ENCODE measurements at places on chromosomes 6 and 20.

- DNase-seq: no peak
Observed at GRCh38 chr20:46394872-46395760, 11.3 kb downstream of the ELMO2 start.

DNA sequence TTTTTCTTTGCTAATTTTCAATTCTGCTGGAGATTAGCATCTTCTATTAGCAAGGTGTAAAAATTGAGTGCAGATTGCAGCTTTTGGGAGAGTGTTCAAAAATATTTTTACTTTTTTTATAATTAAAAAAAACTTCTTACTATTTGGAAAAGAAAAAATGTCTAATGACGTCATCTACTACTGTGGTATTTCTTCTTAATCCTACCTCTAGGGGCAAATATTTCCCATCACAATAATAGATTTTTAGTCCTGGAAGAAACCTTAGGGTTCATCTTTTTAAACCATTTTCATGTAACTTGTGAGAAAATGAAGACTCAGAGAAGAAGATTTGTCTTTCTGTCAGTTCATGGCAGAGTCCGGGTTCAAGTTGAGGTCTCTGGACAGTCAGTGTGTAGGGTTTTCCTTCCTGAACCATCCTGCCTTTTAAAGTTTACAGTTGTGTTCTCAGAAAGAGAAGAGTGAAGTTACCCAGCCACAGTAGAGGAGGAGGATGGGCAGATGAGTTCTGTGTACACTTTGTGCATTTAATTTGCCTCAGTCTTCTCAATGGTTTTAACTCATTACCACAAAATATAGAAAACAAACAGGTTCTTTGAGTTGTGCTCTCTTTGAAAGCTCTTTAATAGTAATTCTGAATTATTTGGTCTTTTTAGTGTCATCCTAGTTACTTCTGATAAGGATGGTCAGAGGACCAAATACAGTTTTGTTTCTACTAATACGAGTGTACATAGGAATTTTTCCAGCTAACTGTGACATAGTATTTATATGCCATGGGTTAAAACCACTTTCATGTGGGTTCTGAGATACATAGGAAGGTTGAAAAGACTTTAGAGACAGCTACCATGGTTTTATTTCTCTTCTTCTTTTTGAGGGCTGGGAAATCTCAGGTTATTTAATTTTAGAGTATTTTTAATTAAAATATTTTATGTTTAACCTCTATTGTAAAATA lies 184.7 kb downstream of the CDKAL1 start:
- DNase-seq: peak; percentile 33

- DNase-seq: no peak
Observed at GRCh38 chr6:97465877-97466561, 183.0 kb upstream of the MMS22L start.

DNA sequence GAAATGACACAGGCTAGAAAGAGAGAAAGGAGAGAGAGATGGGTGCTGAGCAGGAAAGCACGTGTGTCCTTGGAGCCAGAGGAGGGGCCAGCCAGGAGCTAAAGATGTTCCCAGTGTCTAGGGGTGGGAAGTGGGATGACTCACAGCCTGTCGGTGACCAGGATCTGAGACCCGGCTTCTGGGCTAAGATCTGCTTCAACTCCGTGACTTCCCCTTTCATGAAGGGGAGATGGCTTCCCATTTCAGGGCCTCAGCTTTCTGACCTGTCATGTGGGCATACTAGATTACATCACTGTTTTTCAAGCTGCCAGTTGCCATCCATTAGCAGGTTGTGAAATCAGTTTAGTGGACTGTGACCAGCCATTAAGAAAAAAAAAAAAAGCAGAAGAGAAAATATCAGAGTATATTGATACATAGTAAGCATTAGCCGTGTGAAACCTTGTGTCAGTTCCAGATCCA lies 5.4 kb downstream of the TGM3 start:
- no peak for DNase-seq

DNA sequence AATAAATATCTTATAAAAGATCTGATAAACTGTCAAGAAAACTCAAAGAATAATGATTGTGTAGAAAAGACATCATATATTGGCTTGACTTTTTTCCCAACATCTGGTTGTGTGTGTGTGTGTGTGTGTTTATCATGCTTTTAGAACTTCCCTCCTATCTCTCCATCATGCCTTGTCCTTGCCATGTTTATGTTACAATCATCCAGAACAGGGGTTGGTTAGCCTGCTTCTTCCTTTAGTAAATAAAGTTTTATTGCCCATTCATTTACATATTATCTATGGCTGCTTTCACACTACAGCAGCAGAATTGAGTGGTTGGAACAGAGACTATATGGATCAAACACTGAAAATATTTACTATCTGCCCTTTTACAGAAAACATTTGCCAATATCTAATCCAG lies 52.8 kb upstream of the RIPOR2 start:
- DNase-seq: no peak

DNA sequence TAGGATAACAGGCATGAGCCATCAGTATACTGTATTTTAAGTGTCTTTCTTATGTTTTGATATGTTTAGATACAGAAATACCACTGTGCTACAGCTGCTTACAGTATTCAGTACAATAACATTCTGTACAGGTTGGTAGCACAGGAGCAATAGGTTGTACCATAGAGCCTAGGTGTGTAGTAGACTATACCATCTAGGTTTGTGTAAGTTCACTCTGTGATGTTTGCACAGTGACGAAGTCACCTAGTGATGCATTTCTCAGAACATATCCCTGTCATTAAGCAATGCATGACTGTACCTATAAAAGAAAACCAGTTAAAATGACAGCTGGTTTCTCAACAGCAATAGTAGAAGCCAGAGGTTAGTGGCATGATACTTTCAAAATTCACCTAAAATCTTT lies 3.0 kb upstream of the ZBTB24 start:
- DNase-seq: no peak

- peak; percentile 74 for DNase-seq
Observed at GRCh38 chr6:31403283-31404060, at the start of gene MICA. MICA (plus strand) TSS chr6:31403595; CDS start chr6:31403633, 38 bp downstream.

DNA sequence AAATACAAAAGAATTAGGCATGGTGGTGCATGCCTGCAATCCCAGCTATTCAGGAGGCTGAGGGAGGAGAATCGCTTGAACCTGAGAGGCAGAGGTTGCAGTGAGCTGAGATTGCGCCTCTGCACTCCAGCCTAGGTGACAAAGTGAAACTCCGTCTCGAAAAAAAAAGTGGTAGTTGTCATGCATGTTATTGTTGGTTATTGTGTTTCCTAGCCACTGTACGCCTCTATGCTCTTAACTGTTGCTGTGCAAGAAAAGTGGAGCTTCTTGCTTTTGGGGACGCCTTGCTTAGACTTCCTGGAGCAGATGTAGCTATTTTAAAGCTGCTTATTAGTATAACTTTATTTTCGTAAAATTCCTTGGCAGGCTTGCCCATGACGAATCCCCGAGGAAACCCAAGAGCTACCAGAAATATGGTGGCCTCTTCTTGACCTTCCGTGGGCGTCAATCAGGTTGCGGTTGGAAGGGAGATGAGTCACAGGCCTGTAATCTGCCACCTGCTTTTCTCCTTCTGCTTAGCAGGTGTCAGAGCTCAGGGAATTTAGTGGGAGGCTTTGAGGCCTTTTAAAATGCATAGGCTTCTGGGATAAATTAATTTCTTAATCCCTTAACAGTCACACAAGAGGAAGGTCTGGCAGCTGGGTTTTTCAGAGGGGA lies 17.3 kb downstream of the GABRR2 start:
- DNase-seq: peak; percentile 97

- no peak for DNase-seq
Observed at GRCh38 chr20:40284611-40285010, 404.4 kb downstream of the MAFB start.

GRCh38 chr6:26273673-26274588 lies 91.1 kb upstream of the BTN3A2 start:
- no peak for DNase-seq

- DNase-seq: peak; percentile 36
Observed at GRCh38 chr6:11363881-11364576, 131.6 kb upstream of the NEDD9 start.

DNA sequence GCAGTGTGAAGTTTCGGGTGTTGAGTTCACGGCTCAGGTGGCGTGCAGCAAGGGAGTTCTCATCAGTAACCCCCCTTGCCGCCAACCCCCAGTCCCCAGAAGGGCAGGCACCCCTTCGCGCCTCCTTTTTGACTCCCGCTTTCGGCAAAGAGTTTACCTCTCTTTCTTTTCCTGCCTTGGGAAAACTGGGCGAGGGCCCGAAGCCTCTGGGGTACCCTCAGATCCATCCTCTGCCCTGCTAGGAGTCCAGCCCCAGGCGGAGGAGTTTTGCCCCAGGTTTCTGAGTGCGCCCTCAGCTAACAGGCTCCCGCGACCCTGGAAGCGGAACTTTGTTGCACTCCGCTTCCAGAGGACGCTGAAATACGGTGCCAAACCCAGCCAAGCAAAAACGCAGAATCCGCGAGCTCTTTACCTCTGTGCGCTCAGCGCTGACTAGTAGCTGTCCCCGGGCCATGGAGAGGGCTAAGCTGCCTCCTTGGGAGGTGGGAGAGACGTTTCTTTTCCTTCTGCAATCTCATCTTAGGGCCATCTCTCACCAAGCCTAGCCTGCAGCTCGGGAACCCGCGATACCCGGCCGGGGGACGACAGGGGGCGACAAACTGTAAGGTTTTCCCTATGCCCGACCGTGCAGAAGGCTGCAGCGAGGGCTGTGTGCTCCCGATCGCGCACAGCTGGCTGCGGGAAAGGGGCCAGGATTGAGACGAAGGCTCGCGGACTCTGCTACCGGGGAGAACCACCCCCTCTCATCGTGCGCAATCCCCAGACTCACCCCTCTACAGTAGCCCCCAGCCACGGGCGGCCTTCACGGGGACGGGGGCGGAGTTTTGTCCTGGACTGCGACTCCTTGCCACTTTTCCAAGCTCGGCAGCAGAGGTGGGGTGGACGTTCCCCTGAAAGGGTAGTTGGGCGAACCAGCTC lies 2.7 kb upstream of the PAX1 start:
- peak; percentile 1 for DNase-seq

DNA sequence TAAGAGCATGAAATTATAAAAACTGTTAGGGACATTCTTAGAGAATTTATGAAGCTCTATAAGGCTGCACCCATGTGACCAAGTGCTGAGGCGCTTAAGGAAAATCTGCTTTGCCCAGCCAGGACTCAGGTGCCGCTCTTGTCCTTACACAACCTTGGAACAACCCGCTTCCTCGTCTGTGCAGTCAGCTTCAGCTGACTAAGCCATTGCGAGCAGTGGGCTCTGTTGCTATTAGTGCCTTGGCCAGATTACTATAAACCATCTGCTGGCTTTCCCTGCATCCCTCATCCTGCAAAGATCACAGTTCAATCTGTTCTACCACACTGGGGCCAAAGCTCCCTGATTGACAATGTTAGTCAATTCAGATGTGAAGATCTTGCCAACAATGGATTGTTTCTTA lies 89.1 kb upstream of the E2F3 start:
- no peak for DNase-seq

DNA sequence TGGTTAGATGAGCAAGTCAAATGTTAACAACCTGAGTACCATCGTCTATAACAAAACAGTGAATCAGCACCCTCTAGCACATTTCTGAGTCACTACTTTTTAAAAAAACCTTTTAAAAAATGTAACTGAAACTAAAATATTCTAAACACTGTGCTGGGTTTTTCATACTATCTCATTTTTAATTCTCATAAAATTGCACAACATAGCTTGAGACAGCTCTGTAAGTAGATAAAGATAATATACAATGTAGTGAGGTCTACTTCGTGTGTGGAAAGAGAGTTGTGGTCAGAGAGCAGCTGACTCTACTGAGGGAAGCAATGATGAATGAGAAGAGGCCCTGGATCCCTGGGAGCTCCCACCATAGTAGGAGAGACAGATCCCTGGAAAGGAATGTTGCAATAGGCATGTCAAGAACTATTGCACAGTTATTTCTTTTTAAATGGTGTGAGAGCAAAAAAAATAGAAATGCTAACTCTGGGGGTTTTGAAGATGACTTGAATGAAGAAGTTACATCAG lies 13.6 kb upstream of the CALHM6 start:
- peak; percentile 100 for DNase-seq

GRCh38 chr6:134152767-134153485 lies 100.5 kb upstream of the SLC2A12 start:
- no peak for DNase-seq

DNA sequence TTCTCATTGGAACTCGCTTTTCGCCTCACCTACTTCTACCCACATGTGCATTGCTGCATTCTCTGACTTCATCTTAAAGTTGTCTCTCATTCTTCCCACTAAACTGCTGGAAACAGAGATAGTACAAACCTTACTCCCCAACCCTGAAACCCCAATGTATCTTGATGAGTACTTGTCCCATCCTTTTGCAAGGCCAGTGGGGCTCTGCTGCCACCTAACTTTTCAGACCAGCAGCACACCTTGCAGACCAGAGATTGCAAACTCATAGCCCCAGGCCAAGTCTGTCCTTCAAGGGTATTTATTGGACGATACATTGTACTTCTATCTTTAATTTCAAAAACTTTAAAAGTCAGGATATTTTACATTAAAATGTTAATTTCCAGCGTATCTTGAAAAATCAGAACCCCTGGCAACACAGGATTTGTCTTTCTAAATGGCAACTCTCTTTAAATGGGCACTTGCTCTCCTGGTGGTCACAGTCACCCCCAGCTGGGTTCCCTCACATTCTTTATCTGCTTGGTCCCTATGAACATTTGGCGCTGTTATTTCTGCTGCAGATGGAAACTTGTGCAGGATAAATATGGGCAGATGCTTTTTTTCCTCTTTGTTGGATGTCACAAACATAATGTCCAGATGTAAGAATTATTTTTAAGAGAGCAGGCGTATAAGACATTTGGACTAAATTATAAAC lies 83.9 kb downstream of the SOD2 start:
- no peak for DNase-seq

DNA sequence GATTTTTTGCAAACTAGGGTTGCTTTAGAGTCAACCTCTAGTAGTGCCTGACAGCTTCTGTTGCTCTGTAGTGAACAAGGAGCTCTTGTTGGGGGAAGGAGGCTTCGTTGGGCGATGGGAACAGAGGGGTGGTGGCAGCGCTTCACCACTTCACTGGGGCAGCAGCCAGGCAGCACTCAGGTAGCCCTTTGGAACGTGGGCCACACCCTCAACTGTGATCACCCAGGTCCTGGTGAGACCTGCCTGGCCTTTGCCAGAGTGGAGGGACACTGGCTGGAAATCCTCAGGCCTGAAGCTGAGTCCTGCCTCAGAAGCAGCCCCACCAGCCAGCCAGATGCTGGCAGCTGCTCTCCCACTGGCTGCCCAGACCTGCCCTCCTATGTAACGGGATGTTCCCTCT lies 10.4 kb upstream of the EDN3 start:
- DNase-seq: no peak

Measured in amniotic epithelial cell (primary cell).